Stimulated activated CD8-positive, alpha-beta memory T cell treated with anti-CD3 and anti-CD28 coated beads, Interleukin-2, amount 100 ng/mL, for 1 hour (primary cell): ENCODE measurements at places on chromosomes 1 and 21.

GRCh38 chr1:3330771-3331245, 123.7 kb upstream of the ARHGEF16 start:
- no peak for DNase-seq

GRCh38 chr21:28483301-28484035, 509.2 kb downstream of the LTN1 start:
- no peak for DNase-seq

DNA sequence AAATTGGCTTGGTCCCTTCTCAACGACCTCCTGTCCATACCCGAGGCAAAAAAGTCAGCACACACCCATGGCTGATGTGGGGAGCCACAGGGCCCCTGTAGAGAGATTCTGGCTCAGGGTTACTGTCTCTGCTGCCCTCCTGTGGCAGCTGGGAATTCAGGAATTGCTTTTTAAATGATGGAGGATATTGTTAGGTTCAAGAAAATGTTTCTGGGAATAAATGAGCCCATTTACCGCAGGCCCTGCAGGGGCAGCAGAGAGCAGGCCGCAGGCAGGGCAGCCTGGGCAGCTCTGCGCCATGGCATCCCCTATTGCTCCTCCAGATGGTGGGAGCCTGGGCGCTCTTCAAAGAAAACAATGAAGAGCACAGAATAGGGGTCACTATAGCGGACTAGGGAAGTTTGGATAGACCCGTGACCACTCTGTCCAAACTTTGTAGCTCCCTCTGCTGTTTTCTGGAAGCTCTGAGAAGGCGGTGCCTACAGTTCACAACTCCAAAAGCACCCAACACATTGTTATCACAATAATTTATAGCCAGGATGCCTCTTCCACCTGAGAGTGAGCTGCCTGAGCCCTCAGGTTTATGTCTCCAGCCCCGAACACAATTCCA, 201.1 kb downstream of the BACH1 start:
- DNase-seq, result no peak

GRCh38 chr1:57991289-57991688, 555.2 kb downstream of the OMA1 start:
- DNase-seq, result no peak

- DNase-seq, result no peak
Observed at GRCh38 chr1:199573047-199573446, 454.5 kb upstream of the NR5A2 start.

- no peak for DNase-seq
Observed at GRCh38 chr1:172758259-172758658, 99.4 kb downstream of the FASLG start.
